ENCODE measurements at places on chromosomes 13 and 19. TPM values are rescaled to one million over a fixed set of nuclear protein-coding genes. Genes with fewer than 3 reads are reported as not detected.

The CAB39L gene
- 111 TPM for total RNA-seq

The HPN gene
- not detected for total RNA-seq

The PTPRH gene
- total RNA-seq: 4.0 TPM

DNA sequence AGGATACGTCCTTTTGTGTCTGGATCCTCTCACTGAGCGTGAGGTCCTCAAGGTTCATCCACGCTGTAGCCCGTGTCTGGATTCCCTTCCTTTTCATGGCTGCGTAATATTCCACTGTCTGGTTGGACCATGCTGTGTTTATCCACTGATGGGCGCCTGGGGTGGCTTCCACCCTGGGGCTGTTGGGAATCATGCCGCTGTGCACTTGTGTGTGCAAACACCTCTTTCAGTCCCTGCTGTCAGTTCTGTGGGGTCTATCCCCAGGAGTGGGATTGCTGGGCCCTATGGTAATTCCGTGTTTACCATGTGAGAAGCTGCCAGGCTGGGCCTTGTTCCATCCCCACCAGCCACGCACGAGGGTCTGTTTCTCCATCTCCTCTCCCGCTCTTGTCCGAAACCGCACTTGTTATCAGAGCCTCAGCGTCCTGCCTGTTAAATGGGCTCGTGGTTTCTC lies 98.6 kb downstream of the GADD45B start:
- ATAC-seq: no peak
